ENCODE measurements at places on chromosomes 4 and X. TPM values are rescaled to one million over a fixed set of nuclear protein-coding genes. Genes with fewer than 3 reads are reported as not detected.

DNA sequence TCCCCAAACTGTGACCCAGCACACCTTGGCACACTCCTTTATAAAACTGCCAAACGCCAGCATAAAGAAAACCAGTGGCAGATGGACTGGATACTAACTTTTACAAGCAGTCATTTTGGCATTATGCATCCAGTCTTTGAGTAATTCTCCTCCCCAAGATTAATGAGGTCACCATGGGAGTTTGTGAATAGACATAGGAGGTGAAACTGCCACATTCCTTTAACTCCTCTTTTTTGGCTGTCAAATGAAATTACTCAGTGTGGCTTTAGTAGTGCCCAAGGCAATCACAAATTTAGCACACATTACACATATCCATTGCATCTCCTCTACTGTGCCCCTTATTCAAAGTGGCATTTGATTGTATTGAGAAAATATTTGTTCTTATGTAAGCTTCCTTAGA is 315.3 kb upstream of the FGF13 start:
- no peak for DNase-seq

DNA sequence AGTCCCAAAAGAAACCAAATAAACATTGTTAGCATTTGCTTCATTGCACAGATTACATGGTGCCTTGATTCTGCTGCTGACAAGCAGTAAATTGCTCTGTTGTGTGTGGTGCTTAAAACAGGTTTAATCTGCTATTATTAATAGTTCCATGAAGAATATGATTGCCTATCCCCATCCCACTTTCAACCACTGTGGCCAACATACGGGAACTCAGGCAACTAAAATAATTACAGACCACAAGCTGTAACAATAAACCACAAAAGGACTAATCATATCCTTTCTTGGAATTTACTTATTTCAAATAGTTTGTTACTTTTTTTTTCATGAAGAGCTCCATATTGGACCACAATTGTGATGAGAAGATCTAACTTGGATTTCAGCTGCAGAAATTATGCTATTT is 131.5 kb downstream of the PACRGL start:
- DNase-seq, result no peak

Gene CLDN34
- 4.6 TPM for total RNA-seq

- DNase-seq, result no peak
Measured at GRCh38 chr4:73451404-73451803, 15.4 kb downstream of the AFP start.

DNA sequence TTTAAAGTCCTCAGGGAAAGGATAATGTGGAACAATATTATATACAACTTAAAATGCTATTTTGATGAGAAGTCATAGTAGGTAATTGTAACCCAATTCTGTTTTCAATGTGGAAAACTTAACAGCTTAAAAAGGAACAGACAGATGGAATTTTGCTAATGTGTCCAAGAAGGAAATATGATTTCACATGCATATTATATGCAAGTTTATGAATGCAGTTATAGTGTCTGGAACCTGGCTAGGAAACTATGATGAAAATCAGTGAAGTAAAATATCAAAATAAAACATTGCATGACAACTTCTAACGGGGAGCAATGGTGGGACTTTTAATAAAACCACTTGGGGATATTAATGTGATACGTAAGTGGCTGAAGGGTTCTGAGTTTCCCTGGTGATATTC is 152.6 kb upstream of the HAND2 start:
- DNase-seq, result no peak

Gene ATP1B4
- not detected for total RNA-seq

Gene FRG2
- total RNA-seq, result not detected

DNA sequence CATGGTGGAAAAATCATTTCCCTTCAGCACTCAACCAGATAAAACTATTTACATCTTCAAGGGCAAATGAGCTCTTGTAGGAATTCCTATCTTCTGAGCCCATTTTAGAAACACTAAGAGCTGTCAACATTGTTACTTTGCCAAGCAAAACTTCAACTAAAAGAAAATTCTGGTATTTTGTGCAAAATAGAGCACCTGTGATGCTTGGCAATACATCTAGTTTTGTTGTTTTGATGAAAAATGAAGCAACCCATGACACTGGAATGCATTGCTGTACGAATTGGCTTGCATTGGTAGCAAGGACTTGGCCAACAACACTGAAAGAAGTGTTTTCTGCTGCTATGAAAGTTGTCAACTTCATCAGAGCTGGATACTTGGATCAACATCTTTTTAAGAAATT is 194.4 kb downstream of the COX18 start:
- DNase-seq, result no peak

Gene RHOXF2B
- total RNA-seq, result not detected

DNA sequence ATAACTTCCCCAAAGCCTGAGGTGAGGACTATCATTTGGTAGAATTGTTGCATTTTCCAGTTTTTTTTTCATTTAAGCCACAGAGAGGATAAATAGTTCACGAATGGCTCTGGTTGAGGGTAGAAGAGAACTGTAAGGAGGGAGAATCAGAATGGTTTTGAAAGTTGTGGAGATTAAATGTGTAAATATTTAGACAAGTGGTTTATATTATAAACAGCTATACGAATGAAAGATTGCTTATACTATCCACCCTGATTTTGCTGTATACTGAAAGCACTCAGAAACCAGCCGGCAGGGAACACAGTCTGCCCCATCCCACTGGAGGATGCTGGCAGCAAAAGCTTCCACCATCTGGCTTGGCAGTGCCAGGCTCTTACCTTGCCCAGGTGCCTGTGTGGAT is 341.1 kb downstream of the RAPGEF2 start:
- no peak for DNase-seq

Gene FRMD7
- 1.6 TPM for total RNA-seq

- DNase-seq, result no peak
Measured at GRCh38 chr4:89860971-89861370, 24.0 kb upstream of the SNCA start.

DNA sequence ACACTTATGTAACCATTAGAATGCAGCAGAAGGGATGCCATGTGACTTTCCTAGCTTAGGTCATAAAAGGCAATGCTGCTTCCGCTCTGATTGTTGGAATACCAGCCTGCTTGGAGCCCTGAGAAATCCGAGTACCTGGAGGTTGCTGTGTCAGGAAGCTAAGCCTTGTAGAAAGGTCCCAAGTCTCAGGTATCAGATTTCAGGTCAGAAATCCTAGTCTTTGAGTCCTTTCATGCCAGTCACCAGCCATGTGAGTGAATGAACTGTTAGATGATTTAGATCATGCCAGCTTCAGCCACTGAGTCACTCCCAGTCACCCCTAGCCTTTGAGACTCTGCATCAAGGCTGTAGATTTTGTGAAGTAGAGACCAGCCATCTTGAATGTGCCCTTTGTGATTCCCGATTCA is 23.5 kb downstream of the RAP1GDS1 start:
- DNase-seq, result no peak

Gene STOX2
- 38.1 TPM for total RNA-seq

Gene MAGEA1
- total RNA-seq, result not detected

DNA sequence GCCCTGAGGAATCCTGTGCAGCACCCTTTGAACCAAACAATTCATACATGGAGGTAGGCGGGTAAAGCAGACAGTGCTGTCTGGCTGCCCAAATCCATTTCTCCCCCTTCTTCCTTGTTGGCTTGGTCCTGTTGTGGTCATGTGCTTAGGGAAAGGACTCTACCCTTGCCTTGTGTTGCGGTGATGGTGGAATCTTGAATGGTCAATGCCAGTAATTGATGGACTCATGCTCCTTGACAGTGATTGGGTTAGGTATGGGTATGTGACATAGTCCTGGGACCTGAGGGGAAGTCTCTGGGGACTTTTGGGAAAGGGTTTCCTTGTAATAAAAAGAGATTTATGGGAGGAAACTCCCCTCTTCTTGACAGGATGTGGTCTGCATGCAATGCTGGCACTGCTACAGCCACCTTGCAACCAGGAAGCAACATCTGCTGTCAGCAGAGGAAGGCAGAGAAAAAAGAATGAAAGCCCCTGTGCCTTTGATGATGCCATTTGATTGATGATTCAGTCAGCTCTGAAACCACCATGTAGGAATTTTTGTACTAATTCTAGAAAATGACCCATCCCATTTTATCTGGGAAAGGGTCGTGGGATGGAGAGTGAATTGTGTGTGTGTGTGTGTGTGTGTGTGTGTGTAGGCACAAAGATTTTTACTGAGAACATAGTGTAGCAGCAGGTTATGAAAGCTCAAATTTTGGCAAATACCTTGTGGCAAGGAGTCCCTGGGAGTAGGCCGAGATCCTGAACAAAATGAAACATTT is 30.0 kb upstream of the HUWE1 start:
- no peak for DNase-seq

Gene GNRHR
- not detected for total RNA-seq

- DNase-seq, result no peak
Measured at GRCh38 chr4:184030764-184031163, 125.7 kb downstream of the STOX2 start.

- no peak for DNase-seq
Measured at GRCh38 chrX:132819711-132820264, 138.6 kb downstream of the HS6ST2 start.

Gene COL4A6
- 16.1 TPM for total RNA-seq

DNA sequence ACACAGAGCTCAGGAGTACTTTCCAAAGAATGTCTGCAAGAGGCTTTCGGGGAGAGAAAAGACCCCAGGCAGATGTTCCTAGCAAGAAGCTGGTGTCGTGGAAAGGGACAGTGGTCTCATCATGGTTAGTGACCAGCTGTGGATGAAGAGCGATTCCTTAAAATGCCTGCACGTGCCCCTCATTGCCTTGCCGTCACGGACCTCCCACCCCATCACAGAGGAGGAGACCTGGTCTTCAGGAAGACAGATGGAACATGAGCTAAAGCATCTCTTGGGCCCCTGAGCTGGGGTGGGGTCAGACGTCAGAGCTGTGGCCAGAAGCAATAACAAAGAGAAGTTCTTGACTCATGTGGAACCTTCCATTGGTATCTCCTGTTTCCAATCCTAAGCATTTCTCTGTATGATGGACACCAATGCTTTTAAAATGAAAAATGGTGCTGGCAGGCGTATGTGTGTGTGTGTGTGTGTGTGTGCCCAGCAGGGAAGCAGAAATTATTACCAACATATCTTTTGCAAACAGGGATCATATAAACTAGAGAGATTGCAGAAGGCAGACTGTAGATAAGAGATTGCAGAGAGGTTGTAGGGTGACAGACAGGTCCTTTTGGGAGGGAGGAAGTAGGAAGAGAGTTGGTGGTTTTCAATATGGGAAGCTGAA is 25.2 kb upstream of the ASMTL start:
- DNase-seq, result peak; percentile 17

- no peak for DNase-seq
Measured at GRCh38 chr4:108885211-108885610, 122.4 kb upstream of the ETNPPL start.

Gene PTCHD1
- 4.8 TPM for total RNA-seq

DNA sequence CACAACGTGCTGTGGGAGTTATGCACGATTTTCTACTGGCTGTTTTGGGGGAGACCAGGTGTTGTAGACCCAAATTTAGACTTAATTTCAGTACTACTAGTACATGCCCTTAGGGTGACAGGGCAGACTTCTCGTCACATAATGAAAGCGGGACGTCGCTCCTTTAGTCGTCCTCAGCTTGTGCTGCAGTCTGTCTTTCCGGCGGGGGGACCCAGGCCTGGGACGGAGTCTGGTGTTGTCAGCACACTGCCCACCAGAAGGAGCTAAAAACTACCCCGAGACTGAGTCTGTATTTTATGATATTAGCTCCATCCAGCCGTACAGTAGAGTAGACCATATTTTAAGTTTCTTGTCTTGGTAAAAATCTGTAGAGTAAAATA is 35.5 kb downstream of the NOP14 start:
- no peak for DNase-seq

DNA sequence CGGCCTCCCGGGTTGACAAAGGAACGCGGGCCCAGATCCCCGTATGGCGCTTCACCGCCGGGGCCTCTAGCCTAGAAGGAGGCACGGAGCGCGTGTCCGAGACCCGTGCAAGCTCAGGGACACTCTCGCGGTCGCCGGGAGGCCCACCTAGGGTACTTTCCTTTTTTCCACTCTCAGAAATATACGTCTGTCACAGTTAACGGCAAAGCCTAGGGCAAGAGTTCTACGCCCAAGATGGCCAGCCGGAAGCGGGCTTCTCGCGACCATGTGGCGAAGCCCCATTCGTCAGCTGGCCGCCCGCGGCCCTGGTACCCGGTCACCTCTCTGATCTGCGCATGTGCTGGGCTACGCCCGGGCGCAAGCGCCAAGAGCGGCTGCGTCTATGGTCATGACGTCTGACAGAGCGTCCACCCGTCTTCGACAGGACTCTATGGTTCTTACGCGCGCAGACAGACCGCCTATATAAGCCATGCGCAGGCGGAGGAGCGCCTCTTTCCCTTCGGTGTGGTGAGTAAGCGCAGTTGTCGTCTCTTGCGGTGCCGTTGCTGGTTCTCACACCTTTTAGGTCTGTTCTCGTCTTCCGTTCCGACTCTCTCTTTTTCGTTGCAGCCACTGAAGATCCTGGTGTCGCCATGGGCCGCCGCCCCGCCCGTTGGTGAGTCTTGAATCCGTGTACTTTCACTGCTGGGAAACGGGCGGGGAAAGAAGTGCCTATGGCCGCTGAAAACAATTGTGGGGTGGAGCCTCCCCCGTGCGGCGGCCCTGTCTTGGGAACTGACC is at the start of gene RPL10:
TSS of gene RPL10 (plus strand) at position 490 of the 780 bp plus-strand sequence. CDS start at position 633, 143 bp downstream.
- peak; percentile 95 for DNase-seq

Gene ALAS2
- total RNA-seq, result 0.60 TPM

Gene NXF2B
- total RNA-seq, result not detected

GRCh38 chr4:7393601-7394575 is 40.8 kb downstream of the PSAPL1 start:
- peak; percentile 40 for DNase-seq

DNA sequence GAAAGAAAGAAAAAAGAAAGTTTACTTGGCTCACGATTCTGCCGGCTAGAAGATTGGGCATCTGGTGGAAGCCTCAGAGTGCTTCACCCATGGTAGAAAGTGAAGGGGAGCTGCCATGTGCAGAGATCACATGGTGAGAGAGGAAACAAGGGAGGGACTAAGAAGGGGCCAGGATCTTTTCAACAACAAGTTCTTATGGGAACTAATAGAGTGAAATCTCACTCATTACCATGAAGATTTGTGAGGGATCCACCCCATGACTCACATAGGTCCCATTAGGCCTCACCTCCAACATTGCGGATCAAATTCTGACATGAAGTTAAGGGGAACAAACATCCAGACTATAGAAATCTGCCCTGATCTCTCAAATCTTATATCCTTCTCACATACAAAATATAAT is 61.3 kb upstream of the UGT8 start:
- DNase-seq, result no peak

DNA sequence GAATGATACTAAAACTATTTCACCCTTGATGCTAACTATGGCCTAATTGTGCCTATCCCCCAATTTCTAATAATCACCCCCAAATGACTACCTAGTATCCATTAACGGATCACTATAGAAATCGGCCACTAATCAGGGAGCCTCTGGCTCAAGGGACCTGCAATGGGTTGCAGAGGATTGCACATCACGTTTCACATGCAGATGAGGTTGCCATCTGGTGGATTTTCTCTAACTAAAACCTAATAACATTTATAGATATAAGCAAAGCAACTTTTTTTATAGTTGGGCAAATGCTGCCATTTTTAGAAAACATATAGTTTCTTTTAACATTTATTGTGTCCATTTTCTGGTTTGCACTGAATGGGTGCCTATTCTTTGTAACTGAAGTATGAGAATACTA is 28.3 kb upstream of the ALG13 start:
- no peak for DNase-seq

Gene TMEM187
- 12.8 TPM for total RNA-seq

Gene LRIT3
- 0.65 TPM for total RNA-seq

Gene MGARP
- total RNA-seq, result 0.75 TPM

Gene HSFX4
- total RNA-seq, result not detected
